ENCODE measurements at places on chromosomes 7 and 10. TPM values are rescaled to one million over a fixed set of nuclear protein-coding genes. Genes with fewer than 3 reads are reported as not detected.

- DNase-seq: peak; percentile 18
Observed at GRCh38 chr7:131272086-131272485, 55.6 kb upstream of the MKLN1 start.

GRCh38 chr10:68899186-68899745, 1.8 kb upstream of the DDX50 start:
- DNase-seq: peak; percentile 55

The LIMK1 gene
- total RNA-seq: 49.9 TPM

The LIPK gene
- not detected for total RNA-seq

The ITIH2 gene
- total RNA-seq: not detected

Data from myocyte (in vitro differentiated cells).